ENCODE measurements at places on chromosomes 1 and 21.

DNA sequence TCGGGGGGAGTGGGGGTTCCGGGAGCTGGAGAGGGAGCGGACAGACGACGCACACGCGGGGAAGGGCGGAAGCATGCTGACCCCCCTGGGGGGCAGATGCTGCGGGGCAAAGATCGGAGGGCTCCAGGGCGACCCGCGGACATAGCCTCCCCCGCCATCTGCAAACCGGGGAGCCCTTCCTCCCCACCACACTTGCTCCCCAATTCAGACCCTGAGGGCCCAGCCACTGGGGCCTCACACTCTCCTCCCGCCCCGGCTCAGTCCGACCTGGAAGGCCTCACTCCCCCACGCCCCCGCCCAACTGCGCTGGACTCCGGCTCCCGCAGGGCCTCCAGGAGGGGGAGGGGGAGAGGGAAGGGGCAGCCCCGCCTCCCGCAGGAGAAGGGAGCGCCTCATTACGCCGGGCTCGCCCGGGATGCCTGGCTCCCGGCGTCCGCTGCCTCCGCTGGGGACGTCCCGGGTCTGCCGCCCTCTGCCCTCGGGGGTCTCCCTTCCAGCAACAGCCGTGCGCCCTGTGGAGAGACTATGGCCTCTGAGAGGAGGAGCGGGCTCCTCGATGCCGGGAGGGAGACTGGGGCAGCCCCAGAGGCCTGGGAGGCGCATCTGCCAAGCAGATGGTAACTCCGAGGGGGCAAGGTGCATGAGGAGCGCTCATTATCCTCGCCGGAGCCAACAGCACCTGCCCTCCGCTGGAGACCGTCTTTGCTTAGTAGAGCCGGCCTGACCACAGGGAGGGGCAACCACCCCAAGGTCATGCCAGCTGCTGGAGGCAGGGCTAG lies 636 bp upstream of the CAMK2N1 start:
- DNase-seq, result peak; percentile 97

GRCh38 chr1:64231654-64232053 lies 28.2 kb downstream of the UBE2U start:
- DNase-seq, result no peak

GRCh38 chr1:229381234-229381633 lies 38.4 kb upstream of the CCSAP start:
- peak; percentile 35 for DNase-seq

DNA sequence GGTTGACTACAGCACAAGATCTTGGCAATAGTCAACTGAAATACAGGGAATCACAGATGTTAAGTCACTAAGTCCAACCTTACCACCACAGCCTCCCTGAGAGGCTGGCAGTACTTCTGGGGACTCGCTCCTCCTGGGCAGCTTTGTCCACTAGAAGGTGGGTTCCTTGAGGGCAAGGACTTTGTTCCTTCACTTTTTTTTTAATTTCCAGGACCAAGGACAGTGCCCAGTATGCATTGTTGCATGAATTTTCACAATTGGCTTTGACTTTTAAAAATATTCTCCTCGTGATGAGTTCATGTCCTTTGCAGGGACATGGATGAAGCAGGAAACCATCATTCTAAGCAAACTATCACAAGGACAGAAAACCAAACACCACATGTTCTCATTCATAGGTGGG lies 96.7 kb upstream of the IGSF21 start:
- no peak for DNase-seq

- no peak for DNase-seq
These were observed 75.7 kb downstream of the ARHGEF10L start for GRCh38 chr1:17615157-17615556.

DNA sequence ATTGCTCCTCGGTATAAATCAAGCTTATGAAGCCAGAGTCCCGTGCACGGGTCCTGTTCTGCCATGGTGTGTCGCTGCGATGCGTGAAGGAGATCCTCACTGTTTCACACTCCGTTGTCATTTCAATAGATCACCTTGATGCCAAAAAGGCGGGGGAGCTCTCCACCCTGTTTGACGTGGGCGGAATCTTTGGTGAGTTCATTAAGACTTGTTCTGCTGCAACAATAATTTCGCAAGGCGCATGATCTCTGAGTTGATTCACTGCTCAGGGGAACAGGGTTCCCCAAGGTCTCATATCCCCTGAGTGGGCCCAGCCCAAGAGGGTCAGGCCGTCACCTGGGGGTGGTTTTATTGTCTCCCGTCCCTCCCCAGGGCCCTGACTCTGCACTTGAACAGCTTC lies 50.0 kb downstream of the SLC37A1 start:
- DNase-seq, result no peak

All from NCI-H1417 (cell line).